ENCODE measurements at places on chromosomes 4 and X.
A peak's percentile ranks its signal among the peaks of the same experiment; 100 is the strongest.

GRCh38 chr4:54542119-54542438 lies 115.7 kb upstream of the KIT start:
- DNase-seq: no peak

DNA sequence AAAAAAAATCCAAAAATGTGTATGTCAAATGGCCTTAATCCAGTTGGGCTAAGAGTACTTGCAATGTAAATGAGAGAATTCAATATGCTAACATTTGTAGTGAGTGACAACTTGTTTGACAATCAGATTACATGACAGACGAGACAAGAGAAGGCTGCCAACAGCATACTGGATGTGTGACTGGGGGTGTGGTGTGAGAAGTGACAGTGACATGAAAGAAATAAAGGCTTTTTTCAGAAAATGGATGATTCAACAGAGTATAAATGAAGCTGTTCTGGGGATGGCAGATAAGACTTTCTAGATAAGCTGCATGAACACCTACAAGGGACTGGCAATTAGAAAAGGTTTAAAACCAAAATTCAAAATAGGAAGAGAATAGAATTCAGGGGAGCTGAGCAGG lies 143.4 kb downstream of the CENPC start:
- DNase-seq: no peak

DNA sequence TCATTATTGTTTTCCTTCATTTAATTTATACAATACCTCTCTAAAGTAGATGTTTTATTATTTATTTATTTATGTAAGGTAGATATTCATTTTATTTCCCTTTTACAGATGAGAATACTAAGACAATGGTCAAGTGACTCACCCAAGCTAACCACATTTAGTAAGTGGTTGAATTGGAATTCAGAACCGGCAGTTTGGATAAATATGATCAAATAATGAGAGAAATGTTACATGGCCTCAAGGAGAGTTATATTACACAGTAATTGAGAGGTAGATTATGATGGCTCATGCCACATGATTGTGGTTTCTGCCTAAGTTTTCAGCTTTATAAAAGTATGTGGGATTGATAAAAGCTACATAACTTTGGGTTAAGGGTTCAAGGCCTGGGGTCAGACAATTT lies 239.4 kb upstream of the BOD1L1 start:
- no peak for DNase-seq

DNA sequence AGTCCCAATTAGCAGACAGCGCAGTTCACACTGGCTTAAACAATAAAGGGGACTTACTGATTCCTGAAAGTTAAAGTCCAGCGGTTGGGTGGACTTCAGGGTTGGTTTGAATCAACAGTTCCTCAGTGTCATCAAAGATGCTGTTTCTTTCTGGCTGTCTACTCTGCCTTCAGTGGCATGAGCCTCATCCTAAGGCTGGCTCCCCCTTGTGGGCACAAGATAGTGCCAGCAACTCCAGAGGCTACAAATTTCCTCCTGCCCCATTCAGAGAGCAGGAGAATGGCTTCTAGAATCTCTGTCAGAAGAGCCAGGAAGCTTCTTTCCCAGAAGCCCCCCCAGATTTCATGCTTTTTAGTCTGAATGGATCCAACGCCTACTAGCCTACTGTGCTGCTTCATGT lies 82.4 kb upstream of the MTM1 start:
- no peak for DNase-seq

DNA sequence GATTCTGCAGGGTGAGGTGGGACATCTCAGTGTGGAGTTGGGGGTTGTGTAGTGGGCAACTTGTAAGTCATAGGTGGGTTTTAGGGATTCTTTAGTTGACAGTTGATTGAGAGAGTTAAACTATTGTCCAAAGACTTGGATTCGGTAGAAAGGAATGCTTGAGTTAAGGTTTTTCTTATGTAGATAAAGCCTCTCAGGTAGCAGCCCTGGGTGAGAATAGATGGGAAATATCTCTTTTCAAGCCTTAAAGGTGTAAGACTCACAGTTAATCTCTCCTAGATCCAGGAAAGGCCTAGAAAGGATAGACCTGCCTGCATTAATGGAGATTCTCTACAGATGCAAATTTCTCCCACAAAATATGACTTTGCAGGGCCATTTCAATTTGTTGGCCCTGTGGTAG lies 108.4 kb downstream of the ARSJ start:
- DNase-seq: no peak

GRCh38 chrX:14676431-14676830 lies 147.1 kb downstream of the GLRA2 start:
- no peak for DNase-seq

DNA sequence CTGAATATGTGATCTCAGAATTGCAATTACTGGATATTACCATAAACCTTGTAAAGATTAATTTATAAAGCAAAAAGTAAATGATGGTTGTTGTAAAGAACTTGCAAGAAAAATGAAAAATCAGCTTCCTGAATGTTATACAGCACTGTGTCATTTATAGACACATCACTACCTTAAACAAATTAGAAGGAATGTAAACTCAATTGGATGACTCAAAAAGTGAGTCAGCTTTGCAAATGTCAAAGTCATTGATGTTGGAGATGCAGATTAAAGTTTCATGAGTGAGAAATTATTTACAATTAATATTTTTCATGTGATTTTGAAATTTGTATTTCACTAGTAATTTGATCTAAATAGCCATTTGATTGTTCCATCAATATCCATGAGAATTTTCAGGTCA lies 193.2 kb downstream of the RAPGEF2 start:
- no peak for DNase-seq

- no peak for DNase-seq
These were observed 1386.6 kb downstream of the PCDH7 start for GRCh38 chr4:32106767-32107166.

GRCh38 chr4:181194096-181194495 lies 1049.1 kb upstream of the TENM3 start:
- DNase-seq: no peak

GRCh38 chrX:46279214-46279924 lies 265.9 kb downstream of the ZNF674 start:
- DNase-seq: no peak

DNA sequence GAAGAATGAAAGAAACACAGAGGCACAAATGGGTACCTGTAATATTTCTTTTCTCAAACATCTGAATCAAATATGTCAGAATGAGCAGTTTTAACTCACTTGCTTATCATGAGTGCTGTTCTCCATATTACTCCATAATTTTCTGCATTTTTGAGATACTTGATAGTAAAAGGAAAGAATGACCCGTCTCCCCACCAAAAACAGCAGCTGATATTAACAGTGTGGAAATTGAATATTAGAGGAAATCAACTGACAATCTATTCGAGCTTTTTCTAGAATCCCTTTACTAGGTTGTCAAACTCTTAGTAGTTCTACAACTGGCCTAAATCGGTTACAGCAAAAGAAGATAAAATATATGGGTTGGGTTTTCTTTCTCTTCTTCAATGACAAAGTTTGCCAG lies 49.9 kb upstream of the HELT start:
- no peak for DNase-seq

GRCh38 chr4:14701389-14701788 lies 300.9 kb upstream of the CPEB2 start:
- no peak for DNase-seq

GRCh38 chr4:15779306-15779705 lies 1.2 kb downstream of the CD38 start:
- peak; percentile 36 for DNase-seq

- DNase-seq: no peak
These were observed 494 bp downstream of the SPOCK3 start for GRCh38 chr4:167233685-167234315.

- DNase-seq: no peak
These were observed 188.5 kb upstream of the FTHL17 start for GRCh38 chrX:31260351-31260750.

- DNase-seq: no peak
These were observed 1090.9 kb upstream of the INTU start for GRCh38 chr4:126541820-126542219.

GRCh38 chr4:52876069-52876468 lies 14.0 kb downstream of the RASL11B start:
- DNase-seq: no peak

DNA sequence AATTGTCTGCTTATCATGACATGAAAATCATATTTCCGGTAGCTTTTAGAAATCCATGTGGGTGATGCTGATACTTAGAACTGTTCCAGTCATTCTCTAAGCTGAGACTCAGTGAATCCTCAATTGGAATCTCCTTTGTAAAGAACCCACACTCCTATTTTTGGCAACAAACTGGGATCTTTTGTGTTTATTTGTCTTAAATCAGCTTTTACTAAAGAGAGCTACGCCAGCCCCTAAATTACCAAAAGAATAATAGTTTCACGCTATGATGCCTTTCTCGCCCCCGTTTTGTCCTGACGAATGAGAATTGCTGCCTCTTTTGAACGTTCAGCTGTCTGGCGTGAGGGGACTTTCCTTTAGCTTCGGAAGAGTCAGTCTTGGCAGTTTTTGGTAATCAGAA lies 195.9 kb downstream of the SHOX start:
- DNase-seq: no peak

DNA sequence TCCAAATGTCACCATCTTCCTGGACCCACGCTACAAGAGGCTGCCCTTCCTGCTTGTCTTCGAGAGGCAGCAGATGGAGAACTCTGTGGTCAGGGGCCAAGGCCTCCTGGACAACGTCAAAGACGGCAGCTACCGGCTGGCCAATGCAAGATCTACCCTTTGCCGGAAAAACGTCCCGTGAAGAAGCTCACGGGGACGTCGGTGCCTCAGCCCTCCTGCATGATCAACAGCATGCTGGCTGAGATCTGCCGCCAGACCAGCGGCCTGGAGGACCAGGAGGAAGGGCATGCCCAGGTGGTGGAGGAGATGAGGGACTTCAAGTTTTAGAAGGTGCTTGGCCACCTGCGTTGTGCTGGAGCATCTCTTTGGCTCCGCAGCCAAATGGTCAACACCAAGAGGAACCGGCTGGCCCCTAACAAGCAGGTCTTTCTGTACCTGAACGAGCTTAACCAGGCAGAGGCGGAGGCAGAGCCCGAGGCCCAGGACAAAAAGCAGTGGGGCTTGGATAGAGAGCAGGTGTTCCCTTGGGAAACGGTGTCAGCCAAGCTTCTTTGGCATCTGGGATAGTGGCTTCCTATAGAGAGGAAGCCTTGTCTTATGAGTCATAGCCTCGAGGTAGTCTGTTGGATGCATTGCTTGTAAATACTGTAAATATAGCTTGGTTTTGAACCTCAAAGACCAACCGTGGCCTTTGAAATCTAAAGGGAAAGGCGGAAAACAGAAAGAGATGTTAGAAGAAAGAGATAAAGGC lies 94.8 kb upstream of the ELOVL6 start:
- no peak for DNase-seq

DNA sequence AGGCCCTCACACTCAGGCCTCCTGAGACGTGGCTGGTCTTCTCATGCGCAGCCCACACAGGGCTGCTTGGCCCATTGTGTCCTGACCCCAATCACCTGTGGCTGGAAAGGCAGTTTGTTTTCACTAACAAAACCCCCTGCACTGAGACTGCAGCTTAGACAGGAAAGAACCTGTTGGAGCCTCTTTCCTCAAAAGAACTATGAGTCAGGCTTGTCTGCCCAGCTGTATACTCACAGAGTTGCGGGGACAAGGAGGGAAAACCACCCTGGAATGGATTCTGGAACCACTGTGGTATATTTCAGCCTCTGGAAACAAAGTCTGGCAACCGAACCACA lies 5.2 kb upstream of the TMEM156 start:
- DNase-seq: no peak

DNA sequence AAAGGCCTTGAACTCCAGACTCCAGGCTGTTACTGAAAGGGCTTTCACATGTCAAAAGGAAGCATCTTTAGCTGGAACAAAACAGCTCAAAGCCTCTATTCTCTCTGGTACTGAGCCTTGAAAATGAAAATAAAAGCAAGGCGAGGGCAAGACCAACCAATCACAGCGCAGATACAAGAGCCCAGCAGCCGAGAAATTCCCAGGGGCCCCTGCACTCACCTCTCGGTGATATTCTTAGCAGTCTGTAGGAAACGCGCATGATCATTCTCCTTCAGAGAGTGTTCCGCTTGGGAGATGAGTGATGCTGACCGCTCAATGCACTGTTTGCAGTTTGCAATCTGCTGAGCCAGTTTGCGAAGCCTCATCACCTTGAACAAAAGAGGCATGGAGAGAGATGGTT lies 138.1 kb downstream of the MID1 start:
- DNase-seq: no peak

- no peak for DNase-seq
These were observed 162.1 kb downstream of the APBB2 start for GRCh38 chr4:41052287-41052686.

- no peak for DNase-seq
These were observed 167.8 kb downstream of the NDST4 start for GRCh38 chr4:114945616-114946015.

Measured in stimulated activated naive CD4-positive, alpha-beta T cell (primary cell).